ENCODE measurements at places on chromosomes 1 and 21.

DNA sequence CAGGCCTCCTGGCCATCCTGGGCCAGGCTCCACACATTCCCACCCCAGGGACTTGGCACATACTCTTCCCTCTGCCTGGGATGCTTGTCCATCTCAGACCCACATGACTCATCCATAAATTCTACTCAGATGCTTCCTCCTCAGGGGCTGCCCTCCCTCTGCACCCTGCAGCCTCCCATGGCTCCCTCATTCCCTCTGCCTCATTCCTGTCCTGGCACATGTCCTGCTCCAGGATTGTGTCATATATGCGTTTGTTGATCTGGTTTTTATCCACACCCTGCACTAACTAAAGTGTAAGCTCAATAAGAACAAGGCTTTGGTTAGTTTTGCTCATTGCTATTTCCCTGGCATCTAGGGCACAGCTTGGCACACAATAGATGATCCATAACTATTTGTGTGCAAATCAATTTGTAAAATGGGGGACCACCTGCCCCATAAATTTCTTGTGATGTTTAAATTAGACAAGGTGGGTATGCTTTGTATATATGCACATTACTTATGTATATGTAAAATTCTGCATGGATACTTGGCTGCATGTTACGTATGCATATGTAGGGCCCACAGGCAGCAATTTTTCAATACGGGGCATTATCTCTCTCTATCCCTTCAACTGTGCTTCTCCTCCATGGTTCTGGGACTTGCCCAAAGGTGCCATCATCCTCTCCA, 191.4 kb downstream of the PTPRU start:
- no peak for DNase-seq

- DNase-seq: no peak
Observed at GRCh38 chr1:55010887-55011217, 12.1 kb downstream of the BSND start.

DNA sequence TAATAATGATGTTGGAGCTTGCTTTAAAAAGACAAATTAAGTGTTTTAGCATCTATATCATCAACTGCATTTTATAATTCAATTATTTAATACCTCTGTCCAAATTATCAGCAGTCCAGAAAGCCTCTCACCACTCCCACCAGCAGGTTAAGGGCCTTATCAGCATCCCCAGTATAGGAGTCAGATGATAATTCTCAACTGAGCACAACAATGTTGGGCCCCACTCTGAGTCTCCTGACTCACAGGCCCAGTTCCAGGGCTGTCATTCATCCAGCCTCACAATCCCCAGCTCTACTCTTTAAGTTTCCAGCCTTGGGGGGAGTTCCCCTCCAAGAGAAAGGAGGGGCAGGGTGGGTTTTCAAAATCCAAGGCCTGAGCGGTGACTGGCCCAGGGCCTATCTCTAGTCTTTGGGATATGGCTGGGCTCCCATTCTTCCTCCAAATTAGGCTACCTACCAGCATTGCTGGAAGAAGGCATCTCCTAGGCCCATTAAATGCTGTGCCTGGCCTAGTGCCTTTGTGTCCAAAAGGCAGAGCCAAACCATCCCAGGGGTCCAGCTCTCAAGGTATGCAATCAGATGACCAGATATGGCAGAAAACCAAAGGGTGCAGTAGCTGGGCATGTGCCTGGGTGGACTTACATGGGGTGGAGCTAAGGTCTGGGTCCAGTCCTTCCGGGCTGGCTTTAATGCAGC, 134.1 kb downstream of the GLUL start:
- no peak for DNase-seq

- no peak for DNase-seq
Observed at GRCh38 chr1:178048426-178048825, 45.5 kb upstream of the RASAL2 start.

GRCh38 chr21:15625363-15625762, 104.4 kb upstream of the USP25 start:
- no peak for DNase-seq

- no peak for DNase-seq
Observed at GRCh38 chr1:174118751-174119150, 40.6 kb upstream of the RABGAP1L start.

- no peak for DNase-seq
Observed at GRCh38 chr1:240538776-240539430, 73.1 kb downstream of the GREM2 start.

DNA sequence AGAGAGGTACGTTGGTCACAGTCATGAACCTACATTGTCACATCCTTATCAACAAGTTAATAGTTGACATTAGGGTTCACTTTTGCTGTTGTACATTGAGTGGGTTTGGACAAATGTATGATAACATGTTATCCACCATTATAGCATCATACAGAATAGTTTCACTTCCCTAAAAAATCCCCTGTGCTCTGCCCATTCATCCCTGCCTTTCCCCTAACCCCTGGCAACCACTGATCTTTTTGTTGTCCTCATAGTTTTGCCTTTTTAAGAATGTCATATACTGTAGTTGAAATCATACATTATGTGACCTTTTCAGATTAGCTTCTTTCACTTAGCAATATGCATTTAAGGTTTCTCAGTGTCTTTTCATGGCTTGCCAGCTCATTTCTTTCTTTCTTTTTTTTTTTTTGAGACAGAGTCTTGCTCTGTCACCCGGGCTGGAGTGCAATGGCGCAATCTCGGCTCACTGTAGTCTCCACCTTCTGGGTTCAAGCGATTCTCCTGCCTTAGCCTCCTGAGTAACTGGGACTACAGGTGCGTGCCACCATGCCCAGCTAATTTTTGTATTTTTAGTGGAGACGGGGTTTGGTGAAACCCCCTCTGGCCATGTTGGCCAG, 50.6 kb downstream of the UCK2 start:
- no peak for DNase-seq
